ENCODE measurements at places on chromosomes 3 and 15.

- no peak for DNase-seq
Observed at GRCh38 chr15:80620141-80620540, 75.0 kb upstream of the ABHD17C start.

DNA sequence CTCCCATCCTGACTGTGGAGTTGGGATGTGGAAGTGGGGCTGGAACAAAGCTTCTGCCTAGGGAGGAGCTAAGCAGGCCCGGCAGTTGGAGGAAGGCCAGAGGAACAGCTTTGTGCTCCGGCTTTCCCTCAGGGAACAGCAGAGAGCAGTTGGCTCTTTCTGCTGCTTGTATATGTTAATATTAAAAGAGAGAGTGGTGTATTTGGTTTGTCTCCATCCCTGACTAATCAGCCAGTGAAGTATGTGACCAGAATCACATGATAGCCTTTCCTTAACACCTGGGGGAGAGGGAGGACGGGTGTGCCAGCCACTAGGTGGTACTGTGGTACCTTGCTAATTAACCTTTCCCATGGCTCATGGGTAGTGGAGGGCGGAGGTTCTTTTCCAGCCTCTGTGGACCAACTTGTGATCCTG is 10.0 kb downstream of the EIF2B5 start:
- no peak for DNase-seq

DNA sequence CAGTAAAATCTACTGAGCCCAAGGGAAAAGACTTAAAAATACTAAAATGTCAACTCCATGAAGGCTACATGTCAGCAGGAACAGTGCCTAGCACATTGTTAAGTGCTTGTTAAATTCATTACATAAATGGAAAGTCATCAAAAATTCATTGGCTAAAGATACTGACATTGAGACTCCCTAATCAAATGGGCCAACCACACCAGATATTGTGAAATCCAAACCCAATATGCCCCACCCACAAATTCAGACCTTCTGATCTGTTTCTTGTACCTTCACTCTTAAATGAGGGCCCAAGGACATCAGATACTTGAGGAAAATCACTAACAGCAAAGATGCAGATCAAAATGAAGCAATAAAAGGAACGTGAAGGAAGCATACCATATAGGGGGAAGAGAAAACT is 20.7 kb downstream of the MRPS22 start:
- no peak for DNase-seq

DNA sequence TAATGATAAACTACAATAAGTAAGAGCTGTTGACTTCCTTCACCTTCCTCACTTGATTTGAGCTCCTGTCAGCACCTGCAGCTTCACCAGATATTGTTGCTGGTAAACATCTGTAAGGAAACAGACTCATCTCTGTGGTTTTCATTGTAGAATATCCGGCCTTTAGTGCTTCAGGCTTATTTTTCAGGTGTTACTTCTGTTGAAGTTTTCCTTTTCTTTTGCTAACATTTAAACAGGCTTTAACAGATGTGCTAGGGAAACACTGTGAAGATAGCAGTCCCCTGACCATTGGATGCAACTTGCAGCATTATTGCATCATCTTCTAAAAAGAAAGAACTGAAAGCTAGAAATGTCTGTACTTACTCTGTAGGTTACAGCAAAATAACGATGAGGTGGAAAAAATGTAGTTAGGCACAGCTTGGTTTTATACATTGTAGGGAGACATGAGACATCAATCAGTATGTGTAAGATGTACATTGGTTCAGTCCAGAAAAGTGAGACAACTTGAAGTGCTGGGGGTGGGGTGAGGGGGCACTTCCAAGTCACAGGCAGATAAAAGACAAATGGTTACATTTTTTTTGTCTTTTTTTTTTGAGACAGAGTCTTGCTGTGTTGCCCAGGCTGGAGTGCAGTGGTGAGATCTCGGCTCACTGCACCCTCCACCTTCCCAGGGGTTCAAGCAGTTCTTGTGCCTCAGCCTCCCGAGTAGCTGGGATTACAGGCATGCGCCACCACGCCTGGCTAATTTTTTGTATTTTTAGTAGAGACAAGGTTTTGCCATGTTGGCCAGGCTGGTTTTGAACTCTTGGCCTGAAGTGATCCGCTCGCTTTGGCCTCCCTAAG is 10.2 kb downstream of the EDEM1 start:
- DNase-seq = no peak

- no peak for DNase-seq
Observed at GRCh38 chr3:64303401-64303800, 78.1 kb upstream of the PRICKLE2 start.

- no peak for DNase-seq
Observed at GRCh38 chr3:18870642-18871041, 277.7 kb upstream of the KCNH8 start.

DNA sequence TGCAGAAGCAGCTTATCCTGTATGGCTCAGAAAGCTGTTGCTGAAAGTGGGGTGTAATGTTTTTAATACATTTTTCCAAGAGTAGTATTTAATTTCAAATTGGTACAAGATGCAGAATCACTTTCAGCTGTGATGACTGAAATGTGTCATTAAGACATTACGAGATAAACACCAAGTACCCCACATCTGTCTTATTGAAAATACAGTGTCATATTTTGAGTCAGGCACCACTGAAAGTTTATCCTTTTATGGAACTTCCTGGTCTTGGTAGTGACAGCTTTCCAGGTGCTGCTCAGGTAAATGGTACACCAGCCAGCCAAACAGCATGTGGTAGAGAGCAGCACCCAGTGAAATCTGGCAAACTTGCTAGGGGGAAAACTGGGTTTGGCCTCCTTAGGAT is 16.9 kb downstream of the ASTE1 start:
- no peak for DNase-seq

- DNase-seq = no peak
Observed at GRCh38 chr15:68209735-68210408, 4.7 kb upstream of the CALML4 start.

- no peak for DNase-seq
Observed at GRCh38 chr3:42020684-42021307, 58.9 kb upstream of the ULK4 start.

DNA sequence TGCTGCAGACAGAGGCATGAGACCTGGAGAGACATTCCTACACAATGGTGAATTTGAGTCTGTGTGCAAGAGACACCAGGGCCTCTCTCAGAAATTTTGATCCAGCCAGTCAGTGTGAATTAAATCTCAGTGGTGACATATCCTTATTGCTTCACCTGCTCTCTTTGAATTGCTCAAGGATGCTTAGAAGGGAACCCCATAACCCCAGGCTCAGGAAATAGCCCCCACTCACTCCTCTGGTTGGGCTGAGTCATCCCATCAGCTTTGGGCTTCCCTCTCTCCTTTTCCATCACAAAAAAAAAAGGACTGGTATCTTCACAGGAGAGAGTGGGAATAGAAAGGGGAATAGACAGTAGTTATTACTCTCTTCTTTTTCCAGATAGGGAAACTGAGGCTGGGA is 33.0 kb upstream of the LARS2 start:
- DNase-seq = no peak

DNA sequence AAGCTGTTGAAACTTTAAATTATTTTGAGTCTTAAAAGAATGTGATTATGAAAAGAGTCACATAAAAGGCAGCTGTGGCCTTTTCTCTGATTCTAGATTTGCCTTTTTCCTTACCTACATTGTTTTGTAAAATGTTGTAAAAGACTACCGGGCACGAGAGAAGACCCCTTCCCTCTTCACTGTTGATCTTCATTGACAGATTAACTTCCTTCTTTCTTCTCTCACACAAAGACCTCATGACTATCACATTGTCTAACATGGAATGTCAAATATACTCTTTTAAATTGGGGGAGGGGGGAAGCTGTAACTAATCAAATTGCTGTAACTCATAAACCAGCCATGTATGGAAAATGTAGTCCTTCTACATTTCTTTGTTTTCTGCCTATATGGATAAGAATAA is 68.3 kb downstream of the OCA2 start:
- no peak for DNase-seq

- DNase-seq = no peak
Observed at GRCh38 chr3:55752911-55753310, 265.8 kb upstream of the WNT5A start.

DNA sequence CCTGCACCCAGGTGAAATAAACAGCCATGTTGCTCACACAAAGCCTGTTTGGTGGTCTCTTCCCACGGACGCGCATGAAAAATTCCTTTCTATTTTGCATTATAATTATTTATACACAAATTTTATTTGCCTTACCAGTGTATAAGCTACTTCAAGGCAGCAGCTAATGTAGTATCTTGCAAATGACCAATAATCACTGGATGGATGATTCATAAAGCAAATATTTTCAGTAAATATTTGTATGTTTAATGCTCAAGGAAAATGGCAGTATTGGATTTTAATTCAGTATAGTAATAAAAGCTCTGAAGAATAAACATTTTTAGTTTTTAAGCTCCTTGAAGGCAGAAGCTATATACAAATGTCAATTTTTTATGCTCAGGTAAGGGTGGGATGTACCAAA is 158.7 kb upstream of the NANOGP8 start:
- no peak for DNase-seq

DNA sequence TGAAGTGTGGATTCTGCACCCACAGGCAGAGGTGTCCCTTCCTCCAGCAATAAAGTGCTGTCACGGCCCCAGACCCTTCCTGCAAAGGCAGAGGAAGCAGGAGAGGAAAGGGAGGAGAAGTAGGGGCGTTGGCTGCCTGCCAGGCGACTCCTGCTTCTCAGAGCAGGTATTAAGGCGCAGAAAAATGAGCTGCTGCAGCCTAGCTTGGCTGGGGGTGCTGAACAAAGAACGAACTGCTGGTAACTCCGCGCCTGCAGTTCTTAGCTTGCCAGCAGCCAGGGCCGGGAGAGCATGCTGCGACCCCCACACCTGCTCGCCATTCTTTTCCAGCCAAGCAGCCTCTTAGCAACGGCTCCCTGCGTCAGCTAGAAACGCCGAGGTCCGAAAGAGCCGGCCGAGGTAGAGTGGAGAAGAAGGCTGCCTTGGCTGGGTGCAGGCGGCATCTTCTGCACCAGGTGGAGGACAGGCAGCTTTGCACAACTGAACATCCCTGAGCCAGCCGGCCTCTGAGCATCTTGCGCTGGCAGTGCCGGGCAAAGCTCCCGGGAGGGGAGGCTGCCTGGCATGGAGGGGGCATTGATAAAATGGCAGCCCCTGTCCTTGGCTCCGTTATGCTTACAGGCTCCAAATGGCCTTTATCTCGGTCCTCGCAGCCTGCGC is 296.0 kb downstream of the MEX3B start:
- no peak for DNase-seq

- DNase-seq = peak; percentile 16
Observed at GRCh38 chr15:42364529-42364928, 5.2 kb downstream of the CAPN3 start.

- no peak for DNase-seq
Observed at GRCh38 chr3:73768524-73769308, 144.0 kb upstream of the PDZRN3 start.

DNA sequence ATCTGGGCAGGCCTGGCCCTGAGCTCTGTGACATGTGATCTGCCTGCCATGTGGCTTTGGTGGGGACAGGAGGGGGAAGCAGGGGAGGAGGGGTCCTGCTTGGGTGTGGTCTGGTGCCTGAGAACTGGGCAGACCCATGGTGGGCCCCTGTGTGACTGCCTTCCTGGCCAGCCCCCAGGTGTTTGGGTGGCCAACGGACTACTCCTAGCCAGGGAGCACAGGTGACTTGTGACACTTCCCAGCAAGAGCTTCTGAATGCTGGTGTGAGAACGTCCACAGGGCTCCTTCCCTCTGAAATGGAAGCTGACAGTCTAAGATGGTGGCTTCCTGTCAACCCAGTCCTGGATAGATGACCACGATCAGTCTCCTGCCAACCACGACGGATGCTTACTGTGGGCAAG is 136.1 kb upstream of the MEF2A start:
- DNase-seq = no peak

GRCh38 chr3:62873761-62874710 is 1.2 kb downstream of the CADPS start:
- DNase-seq = no peak

DNA sequence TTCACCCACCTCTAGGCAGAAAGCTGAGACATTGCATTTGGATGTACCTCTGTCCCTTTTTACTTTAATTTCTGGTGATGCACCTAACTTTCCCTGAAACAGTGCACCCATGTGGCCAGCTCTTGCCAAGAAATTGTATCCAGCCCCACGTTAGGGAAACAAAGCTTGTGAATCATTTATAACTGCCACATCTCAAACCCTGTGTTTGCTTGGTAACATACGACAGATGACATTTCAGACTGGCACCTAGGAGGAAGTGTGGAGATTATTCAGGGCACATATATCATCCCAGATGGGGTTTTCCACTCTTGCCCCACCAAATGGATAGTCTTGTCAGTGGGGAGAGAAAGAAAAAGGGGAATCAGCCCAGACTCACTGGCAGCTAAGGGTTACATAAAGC is 2.1 kb downstream of the CYB561D2 start:
- DNase-seq = no peak

DNA sequence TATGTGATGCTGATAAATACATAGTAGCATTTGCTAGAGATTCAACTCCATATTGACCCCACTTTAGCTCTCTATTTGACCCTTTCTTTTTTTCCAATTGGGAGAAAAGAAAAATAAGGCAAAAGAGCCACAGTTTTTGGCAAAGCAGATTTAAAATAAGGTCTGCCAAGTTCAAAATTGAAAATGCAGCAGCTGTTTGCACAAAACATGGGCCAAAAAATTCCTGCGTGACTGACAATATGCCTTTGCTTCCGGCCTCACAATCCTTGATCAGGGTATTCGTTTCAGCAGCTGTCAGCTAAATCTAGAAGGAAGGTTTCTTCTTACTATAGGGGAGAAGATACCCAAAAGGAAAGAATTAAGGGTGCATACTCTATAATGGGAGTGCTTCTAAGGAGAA is 563.5 kb upstream of the CCDC54 start:
- DNase-seq = no peak

- no peak for DNase-seq
Observed at GRCh38 chr3:126755866-126756265, 51.8 kb downstream of the CHCHD6 start.

All from SK-N-MC (cell line).